ENCODE measurements at places on chromosomes 11 and 22.
A peak's percentile ranks its signal among the peaks of the same experiment; 100 is the strongest.

GRCh38 chr11:10920875-10921274 lies 63.0 kb upstream of the ZBED5 start:
- H3K4me1 ChIP-seq: no peaks in the 10 kb centered on the region
- H3K4me3 ChIP-seq: no peak overlapping the region
- no peak for DNase-seq
- peaks cover 7% of the 10 kb centered on the region for H3K36me3 ChIP-seq

DNA sequence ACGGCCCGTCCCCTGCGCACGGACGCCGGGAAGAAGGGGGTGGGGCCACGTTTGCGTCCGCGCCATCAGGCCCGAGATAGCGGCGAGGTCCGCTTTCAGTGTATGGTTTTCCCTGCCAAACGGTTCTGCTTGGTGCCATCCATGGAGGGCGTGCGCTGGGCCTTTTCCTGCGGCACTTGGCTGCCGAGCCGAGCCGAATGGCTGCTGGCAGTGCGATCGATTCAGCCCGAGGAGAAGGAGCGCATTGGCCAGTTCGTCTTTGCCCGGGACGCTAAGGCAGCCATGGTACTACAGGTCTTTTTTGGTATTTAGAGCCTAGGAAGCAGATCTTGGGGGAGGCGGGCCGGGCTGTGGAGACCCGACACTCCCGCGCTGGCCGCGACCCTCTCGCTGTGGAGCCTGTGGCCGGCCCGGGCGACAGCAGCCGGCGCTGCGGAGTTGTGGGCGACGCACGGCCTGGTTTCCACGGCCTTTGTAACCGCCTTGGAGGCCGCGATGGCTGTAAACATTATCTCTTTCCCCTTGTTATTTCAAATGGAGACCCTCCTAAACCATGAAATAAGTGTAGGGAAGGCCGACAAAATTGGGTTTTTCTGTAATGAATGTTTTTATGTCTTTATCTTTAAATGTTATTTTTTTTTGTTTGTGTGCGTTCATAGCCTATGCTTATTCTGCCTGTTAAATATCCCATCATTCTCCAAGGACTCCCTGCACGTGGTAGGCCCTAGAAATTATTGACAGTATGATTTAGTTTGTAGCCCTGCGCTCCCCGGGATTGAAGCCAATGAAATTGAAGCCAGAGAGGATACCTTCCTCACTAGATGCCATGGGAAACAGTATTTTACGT lies at the start of gene AASDHPPT:
Gene AASDHPPT, plus strand, starts transcription at position 54 of the 847 bp plus-strand sequence. Its CDS starts 49 bp downstream, at position 103.
- peaks cover 11% of the 10 kb centered on the region for H3K4me1 ChIP-seq
- H3K4me3 ChIP-seq: peak within 1 kb of the TSS; percentile 97
- DNase-seq: peak; percentile 54
- peak within 1 kb of the TSS; percentile 95 for H3K27ac ChIP-seq
- peaks cover 8% of the 10 kb centered on the region for H3K36me3 ChIP-seq

DNA sequence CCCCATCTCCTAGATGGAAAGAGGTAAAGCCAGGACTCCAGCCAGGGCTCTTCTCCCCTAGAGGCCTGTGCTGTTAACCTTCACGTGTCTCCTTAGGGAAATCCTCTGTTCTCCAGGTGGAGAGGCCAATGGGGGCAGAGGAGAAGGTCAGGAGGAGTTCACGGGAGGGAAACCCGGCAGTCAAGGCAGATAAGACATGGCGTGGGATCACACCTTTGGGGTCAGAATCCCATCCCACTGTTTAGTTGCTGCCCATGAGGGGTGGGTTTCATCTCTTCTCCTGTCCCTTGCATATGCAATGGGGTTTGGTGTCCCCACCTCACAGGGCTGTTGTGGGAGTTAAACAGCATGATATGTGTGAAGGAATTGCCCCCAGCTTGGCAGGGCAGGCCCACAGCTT lies 469.7 kb downstream of the TBC1D22A start:
- no peak overlapping the region for H3K27ac ChIP-seq
- DNase-seq: no peak
- H3K27me3 ChIP-seq: peaks cover 3% of the 10 kb centered on the region
- H3K36me3 ChIP-seq: no peaks in the 10 kb centered on the region

DNA sequence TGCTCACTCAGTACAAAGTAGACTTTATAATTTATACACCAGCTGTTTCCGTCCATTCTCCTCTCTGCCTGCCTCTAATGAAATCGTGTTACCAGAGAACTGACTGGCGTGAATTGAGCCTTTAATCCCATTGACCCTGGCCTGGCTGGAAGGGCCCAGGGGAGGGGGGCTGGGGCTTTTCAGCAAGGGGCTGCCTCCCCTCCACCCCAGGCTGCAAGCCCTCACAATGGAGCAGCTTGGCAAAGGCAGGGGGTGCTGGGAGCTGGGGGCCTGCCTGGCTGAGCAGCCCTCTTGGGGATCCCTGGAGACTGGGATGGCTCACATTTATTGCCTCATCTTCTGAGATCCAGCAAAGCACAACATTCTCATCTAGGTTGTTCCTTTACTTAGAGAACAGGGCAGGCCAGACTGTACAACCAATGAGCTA lies 25.8 kb upstream of the LMO1 start:
- H3K4me3 ChIP-seq: no peak overlapping the region
- H3K27me3 ChIP-seq: peaks cover 6% of the 10 kb centered on the region
- no peaks in the 10 kb centered on the region for H3K4me1 ChIP-seq
- no peak overlapping the region for H3K27ac ChIP-seq

- H3K27me3 ChIP-seq: peaks cover 6% of the 10 kb centered on the region
- no peak overlapping the region for H3K4me3 ChIP-seq
- peaks cover 41% of the 10 kb centered on the region for H3K36me3 ChIP-seq
- H3K27ac ChIP-seq: no peak overlapping the region
- DNase-seq: no peak
Observed at GRCh38 chr22:36227396-36227795, 11.9 kb downstream of the APOL2 start.

DNA sequence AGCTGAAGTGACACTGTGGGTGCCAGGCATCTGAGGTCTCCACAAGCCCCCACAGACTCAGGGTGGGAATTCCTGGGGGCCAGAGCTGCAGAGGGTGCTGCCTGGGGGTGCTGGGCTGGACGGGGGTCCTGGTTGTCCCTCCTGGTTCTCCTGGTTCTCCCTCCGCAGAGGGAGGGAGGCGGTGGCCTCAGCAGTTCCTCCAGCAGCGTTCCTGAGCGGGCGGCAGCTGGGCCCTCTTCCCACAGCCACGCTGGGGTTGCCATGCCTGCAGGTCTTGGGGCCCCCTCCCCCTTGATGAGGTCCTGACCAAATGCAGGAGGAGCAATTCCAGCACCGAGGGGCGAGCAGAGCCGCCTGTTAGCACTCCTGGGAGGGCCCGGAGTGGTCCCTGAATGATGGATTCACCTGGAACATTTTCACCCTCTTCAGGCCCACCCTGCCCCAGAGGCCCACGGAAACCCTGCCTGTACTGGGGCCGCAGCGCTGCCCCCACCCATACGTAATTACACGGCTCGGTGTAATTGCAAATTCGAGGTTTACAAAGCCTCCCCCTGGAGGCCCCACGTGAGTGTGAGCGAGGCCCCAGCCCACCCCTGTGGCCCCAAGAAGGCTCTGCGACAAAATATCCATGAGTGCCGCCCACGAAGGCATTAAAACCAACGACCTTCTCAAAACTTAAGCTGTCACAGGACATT lies 635 bp downstream of the C11orf21 start:
- no peak for DNase-seq
- no peak overlapping the region for H3K27ac ChIP-seq
- H3K4me3 ChIP-seq: no peak overlapping the region
- peaks cover 4% of the 10 kb centered on the region for H3K4me1 ChIP-seq

- peaks cover 56% of the 10 kb centered on the region for H3K4me1 ChIP-seq
- DNase-seq: no peak
- peaks cover 33% of the 10 kb centered on the region for H3K36me3 ChIP-seq
- no peak overlapping the region for H3K27ac ChIP-seq
- H3K4me3 ChIP-seq: peak overlapping the region; percentile 98
Observed at GRCh38 chr11:59756558-59756840, 1.3 kb downstream of the STX3 start.

- H3K36me3 ChIP-seq: peaks cover 4% of the 10 kb centered on the region
- H3K27me3 ChIP-seq: no peaks in the 10 kb centered on the region
- no peak overlapping the region for H3K27ac ChIP-seq
- no peaks in the 10 kb centered on the region for H3K4me1 ChIP-seq
Observed at GRCh38 chr11:6203327-6203726, 2.0 kb upstream of the C11orf42 start.

DNA sequence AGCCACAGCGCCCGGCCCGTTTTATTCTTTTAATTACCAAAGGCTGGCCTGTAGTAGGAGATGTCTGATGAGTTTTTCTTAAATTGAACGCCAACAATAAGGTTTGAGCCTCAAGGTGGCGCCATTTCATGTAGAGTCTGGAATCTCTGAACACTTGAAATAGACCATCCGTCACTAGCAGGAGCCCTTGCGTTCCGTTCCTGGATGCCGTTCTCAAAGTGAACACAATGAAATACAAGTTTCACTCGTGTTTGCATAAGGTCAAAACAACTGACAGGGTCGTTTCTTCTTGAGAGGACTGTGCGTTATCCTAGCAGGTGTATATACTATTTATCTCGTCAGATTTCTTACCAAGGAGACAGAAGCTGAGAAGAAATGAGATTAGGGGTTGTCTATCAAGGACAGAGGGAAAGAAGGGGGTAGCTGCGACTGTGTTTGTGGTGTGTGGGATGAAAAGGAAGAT lies 18.7 kb upstream of the SCGB1D1 start:
- H3K4me1 ChIP-seq: peaks cover 11% of the 10 kb centered on the region
- H3K4me3 ChIP-seq: no peak overlapping the region
- H3K27me3 ChIP-seq: no peaks in the 10 kb centered on the region
- no peak overlapping the region for H3K27ac ChIP-seq
- no peaks in the 10 kb centered on the region for H3K36me3 ChIP-seq
- peak; percentile 85 for DNase-seq

DNA sequence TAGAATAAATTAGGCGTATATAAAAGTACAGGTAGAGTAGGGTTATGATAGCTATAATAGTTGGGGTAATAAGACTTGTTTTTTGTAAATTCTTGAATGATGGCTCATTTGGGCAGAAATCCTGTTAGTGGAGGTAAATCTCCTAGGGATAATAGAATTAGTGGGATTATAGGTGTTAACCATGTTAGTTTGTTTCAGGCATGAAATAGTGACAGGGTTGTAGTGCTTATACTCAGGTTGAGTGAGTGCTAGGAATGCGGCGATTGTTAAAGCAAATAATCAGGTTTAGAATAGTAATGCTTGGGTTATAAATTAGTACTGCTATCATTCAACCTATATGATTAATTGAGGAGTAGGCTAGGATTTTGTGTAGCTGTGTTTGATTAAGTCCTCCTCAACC lies 297.1 kb downstream of the DYNC2H1 start:
- H3K27me3 ChIP-seq: no peaks in the 10 kb centered on the region
- no peaks in the 10 kb centered on the region for H3K36me3 ChIP-seq

- peaks cover 22% of the 10 kb centered on the region for H3K36me3 ChIP-seq
- H3K27me3 ChIP-seq: peaks cover 7% of the 10 kb centered on the region
- peak within 1 kb of the TSS; percentile 100 for H3K27ac ChIP-seq
- H3K4me1 ChIP-seq: peaks cover 37% of the 10 kb centered on the region
Observed at GRCh38 chr11:57761301-57762234, at the start of gene CTNND1. CTNND1 (plus strand) TSS chr11:57761802; CDS start chr11:57791479, 29,677 bp downstream.

- H3K27me3 ChIP-seq: no peaks in the 10 kb centered on the region
- no peak overlapping the region for H3K27ac ChIP-seq
- H3K36me3 ChIP-seq: no peaks in the 10 kb centered on the region
- H3K4me3 ChIP-seq: no peak overlapping the region
- peaks cover 10% of the 10 kb centered on the region for H3K4me1 ChIP-seq
- no peak for DNase-seq
Observed at GRCh38 chr22:28973352-28973751, 88.3 kb downstream of the C22orf31 start.

DNA sequence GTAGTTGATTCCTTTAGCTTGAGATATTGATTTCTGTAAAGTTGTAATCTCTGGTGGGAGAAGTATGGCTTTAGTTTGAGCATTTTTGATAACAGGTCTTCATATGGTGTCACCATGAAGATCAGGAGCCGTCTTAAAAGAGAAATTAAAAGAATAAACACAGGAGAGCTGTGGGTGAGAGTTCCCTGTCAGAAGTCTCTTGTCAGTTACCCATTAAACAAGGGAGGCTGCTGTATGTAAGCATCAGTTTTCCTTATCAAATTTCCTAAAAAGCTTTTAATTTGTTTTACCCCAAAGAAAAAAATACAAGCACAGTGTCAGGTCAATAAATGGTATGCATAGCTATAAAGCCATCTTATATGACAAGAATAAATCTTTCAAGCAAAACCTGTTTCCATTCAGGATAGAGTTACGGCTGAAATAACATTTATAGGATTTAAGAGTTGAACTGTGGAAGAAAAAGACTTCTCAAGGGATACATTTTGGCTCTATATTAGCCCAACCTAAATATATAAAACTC lies 767.5 kb downstream of the JRKL start:
- no peaks in the 10 kb centered on the region for H3K27me3 ChIP-seq
- H3K4me3 ChIP-seq: no peak overlapping the region
- no peaks in the 10 kb centered on the region for H3K36me3 ChIP-seq
- no peak for DNase-seq
- peaks cover 7% of the 10 kb centered on the region for H3K4me1 ChIP-seq

- H3K4me1 ChIP-seq: no peaks in the 10 kb centered on the region
- H3K36me3 ChIP-seq: peaks cover 4% of the 10 kb centered on the region
- H3K27me3 ChIP-seq: peaks cover 6% of the 10 kb centered on the region
- no peak overlapping the region for H3K4me3 ChIP-seq
- H3K27ac ChIP-seq: no peak overlapping the region
Observed at GRCh38 chr11:66569076-66569475, 670 bp upstream of the CTSF start.

DNA sequence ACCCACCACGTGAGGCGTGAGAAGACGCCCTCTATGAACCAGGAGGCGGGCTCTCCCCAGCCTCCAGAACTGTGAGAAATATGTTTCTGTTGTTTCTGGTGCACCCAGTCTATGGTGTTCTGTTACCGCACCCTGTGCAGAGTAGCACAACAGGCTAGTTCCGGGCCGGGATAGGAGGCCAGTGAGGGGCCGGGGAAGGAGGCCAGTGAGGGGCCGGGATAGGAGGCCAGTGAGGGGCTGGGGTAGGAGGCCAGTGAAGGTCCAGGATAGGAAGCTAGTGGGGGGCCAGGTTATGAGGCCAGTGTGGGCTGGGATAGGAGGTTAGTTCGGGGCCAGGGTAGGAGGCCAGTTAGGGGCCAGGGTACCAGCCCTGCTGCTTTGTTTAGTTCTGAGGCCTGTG lies 204.6 kb downstream of the BARX2 start:
- H3K4me1 ChIP-seq: no peaks in the 10 kb centered on the region
- peaks cover under 1% of the 10 kb centered on the region for H3K36me3 ChIP-seq
- no peak for DNase-seq
- no peak overlapping the region for H3K4me3 ChIP-seq

GRCh38 chr11:69911310-69912160 lies 92.3 kb upstream of the FGF3 start:
- H3K4me3 ChIP-seq: no peak overlapping the region
- peaks cover 4% of the 10 kb centered on the region for H3K27me3 ChIP-seq
- H3K36me3 ChIP-seq: no peaks in the 10 kb centered on the region
- DNase-seq: no peak
- H3K4me1 ChIP-seq: no peaks in the 10 kb centered on the region

- no peak overlapping the region for H3K27ac ChIP-seq
- H3K27me3 ChIP-seq: peaks cover 5% of the 10 kb centered on the region
- no peak overlapping the region for H3K4me3 ChIP-seq
- no peaks in the 10 kb centered on the region for H3K4me1 ChIP-seq
Observed at GRCh38 chr11:8356721-8357504, 93.2 kb upstream of the LMO1 start.

DNA sequence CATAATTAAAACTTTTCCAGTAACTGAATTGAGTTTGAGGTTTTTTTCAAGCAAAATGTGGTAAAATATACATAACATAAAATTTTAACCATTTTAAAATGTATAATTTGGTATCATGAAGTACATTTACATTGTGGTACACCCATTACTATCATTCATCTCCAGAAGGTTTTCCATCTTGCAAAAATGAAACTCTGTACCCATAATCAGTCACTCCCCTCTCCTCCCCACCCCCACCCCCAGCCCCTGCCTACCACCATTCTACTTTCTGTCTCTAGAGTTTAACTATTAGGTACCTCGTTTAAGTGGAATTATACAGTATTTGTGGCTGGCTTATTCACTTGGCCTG lies 63.7 kb downstream of the MICAL2 start:
- no peak for DNase-seq
- no peaks in the 10 kb centered on the region for H3K27me3 ChIP-seq
- H3K4me3 ChIP-seq: no peak overlapping the region
